ENCODE measurements at places on chromosomes 2 and 18. TPM values are rescaled to one million over a fixed set of nuclear protein-coding genes. Genes with fewer than 3 reads are reported as not detected.
A peak's percentile ranks its signal among the peaks of the same experiment; 100 is the strongest.

Gene TUBA4B
- total RNA-seq = not detected

Gene CNGA3
- not detected for total RNA-seq

Gene TRABD2A
- 3.1 TPM for total RNA-seq

Gene SLC19A3
- 0.03 TPM for total RNA-seq

Gene FRZB
- 0.21 TPM for total RNA-seq

Gene MRO
- total RNA-seq = not detected

Gene CFAP210
- total RNA-seq = not detected

Gene SP100
- 28.4 TPM for total RNA-seq

Gene ZNF385B
- total RNA-seq = not detected

Gene NYAP2
- total RNA-seq = 0.05 TPM

Gene GAL3ST2
- total RNA-seq = not detected

DNA sequence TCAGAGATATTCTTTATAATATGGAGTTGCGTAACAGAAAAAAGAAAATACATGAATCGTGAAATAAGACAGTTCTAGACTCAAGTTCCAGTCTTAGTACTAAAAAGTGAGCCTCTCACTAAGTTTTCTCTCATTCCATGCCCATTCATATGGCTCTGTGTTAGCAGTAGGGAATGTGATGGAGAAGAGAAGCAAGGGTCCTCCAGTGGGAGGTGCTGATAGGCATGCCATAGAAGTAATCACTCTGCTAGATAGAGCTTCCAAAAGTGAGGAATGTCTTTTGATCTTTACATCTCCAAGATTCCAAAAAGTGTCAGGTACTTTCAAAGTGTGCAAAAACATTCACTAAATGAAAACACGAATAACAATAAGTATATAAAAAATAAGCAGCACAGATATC is 678.4 kb downstream of the DCDC2C start:
- no peak for DNase-seq

- DNase-seq = no peak
Measured at GRCh38 chr2:219868635-219869034, 241.2 kb downstream of the SLC4A3 start.

DNA sequence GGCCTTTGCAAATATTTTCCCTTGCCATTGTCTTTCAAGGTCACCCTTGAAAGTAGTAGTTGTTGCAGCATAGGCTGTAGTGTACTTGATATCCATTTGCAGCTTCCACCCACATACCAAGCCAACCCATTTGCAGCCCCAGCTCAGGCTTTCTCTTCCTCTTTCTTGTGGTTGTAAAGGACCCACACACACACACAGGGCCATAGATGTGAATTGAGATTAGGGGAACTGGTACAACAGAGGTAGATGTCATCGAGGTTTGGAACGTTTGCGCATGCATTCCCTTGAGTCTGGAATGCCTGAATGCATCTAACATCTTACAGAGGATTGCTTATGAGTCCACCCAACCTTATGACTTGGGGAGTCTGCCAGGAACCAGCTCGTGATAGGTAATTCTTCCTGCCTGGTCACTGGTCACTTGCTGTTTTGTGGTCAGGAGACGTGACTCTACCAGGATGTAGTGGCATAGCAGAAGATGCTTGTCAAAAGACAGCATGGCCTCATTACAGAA is 91.9 kb downstream of the MRPS9 start:
- no peak for DNase-seq

DNA sequence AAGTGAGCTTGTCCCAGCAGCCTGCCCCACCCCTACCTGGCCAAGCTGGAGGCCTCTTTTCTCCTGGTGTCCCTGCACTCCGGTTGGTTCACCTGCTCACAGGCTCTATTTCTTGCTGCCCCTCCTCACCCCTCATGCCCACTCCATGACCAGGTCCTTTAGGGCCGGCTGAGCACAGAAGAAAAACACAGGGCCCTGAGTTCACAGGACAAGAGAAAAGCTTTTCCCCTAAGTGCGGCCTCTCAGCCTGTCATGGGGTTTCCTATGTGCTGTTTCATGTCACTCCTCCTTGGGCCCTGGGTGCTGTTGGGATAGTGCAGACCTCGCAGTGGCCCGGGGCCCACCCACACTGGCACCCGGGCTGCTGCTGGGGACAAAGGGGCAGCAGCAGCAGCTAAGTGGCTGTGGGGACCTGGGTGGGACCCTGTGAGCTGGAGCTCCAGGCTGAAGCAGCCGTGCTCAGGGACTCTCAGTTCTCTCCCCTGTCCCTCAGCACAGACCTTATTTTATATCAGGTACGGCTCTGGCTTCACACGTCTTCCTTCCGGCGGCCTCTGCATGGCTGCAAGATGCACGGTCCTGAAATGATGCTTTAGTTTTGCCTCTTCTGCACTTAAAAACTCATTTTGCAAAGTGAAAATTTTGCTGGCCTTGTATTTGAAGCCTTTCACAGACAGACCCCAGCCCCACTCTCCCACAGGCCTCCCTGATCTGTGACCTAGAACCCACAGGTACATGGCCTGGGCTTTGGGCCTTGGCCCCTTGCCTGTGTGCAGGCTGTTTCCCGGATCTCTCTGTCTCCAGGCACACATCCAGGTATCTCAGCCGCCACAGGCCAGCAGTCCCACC is 71.8 kb downstream of the SH3RF3 start:
- no peak for DNase-seq

DNA sequence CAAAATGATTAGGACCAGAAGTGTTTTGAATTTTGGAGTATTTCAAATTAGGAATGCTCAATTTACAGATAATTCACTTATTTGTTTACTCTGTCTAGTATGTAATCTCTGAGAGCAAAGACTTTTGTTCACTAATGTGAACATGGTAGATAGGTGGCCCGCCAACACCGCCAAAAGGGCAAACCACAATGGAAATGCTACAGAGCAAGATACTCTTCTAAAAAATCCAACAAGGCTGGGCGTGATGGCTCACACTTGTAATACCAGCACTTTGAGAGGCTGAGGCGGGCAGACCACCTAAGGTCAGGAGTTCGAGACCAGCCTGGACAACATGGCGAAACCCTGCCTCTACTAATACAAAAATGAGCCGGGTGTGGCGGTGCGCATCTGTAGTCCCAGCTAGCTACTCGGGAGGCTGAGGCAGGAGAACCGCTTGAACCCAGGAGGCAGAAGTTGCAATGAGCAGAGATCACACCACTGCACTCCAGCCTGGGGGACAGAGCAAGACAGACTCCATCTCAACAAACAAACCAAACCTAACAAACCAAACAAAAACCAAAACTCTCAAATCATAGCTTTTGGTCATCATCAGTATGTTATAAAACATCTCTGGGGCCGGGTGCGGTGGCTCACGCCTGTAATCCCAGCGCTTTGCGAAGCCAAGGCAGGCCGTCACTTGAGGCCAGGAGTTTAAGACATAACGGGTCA is 2.4 kb downstream of the CCT4 start:
- DNase-seq = no peak

DNA sequence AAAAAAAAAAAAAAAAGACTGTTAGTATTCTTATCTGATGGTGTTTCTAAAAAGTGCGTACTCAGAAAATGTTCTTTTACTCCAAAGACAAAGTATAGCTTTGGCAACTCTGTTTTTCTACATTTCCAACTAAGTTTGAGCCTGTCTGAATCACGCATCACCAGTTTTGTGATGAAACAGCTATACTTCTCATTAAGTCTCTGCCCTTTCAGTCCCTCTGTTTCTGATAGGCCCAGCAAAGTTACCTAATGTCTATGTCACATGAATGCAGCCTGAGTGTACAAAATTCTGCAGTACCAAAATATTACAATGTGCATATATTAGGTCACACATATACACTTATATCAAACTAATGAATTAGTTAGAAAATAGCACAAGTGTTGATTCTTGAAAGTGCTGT is 22.4 kb downstream of the TWSG1 start:
- DNase-seq = no peak

GRCh38 chr2:65845442-65846182 is 413.2 kb upstream of the SPRED2 start:
- DNase-seq = no peak

GRCh38 chr2:187232749-187233148 is 215.3 kb downstream of the CALCRL start:
- no peak for DNase-seq

DNA sequence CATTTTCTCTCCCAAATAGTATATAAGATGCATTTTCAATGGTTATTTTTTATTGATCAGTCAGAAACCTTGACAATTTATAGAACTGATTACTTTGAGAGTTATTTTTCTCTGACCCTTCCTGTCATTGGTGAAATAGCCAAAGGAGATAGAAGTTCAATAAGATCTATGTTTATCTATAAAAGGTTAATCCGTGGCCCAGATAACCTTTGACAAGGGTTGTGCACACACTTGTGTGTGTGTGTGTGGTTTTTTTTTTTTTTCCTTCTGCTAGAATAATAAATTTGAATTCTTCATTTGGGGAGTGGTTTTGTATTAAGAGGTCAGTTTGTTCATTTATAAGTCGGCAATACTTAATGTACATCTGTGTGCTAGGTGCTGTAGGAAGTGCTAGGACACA is 160.0 kb downstream of the MGAT5 start:
- DNase-seq = no peak

DNA sequence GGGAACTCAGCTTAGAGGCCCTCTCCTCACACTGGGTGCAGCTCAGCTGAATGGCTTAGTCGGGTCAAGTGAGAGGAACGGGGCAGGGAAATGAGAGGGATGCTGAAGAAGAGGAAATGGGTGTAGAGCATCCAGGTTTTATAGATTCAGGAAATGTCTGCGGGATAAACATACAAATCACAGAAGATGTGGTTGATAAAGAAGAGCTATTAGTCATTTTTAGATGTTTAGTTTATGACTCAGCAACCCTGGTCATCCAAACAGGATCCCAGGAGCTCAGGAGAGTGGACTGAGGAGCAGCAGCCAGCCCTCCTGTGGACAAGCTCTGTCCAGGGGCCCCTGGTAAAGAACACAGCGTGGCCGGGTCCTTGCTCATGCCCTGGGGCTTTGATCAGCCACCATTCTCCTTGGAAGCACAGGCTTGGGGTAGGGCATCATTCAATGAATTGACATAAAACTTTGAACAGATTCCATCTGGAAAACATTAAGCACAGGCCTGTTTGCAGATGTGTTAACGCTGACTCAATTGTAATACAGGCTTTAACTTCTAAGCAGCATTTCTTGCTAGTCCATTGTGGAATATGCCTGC is 83.0 kb downstream of the NPAS2 start:
- DNase-seq = peak; percentile 79

GRCh38 chr18:70322928-70323327 is 34.1 kb downstream of the SOCS6 start:
- DNase-seq = no peak

GRCh38 chr2:237863689-237864443 is 4.4 kb downstream of the RAMP1 start:
- DNase-seq = no peak

- DNase-seq = no peak
Measured at GRCh38 chr2:128651000-128651399, 332.3 kb upstream of the HS6ST1 start.

DNA sequence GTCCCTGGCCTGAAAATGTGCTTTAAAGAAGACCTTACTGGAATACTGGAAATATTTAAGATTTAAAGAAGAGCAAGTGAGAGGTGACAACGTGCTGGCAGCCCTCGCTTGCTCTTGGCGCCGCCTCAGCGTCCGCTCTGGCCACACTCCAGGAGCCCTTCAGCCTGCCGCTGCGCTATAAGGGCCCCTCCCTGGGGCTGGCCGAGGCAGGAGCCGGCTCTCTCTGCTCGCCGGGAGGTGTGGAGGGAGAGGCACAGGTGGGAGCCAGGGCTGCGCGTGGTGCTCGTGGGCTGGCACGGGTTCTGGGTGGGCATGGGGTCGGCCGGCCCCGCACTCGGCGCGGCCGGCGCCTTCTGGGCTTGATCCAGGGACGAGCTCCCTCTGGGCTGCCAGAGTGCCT is 2.9 kb upstream of the COQ10B start:
- DNase-seq = no peak

GRCh38 chr18:60082790-60083189 is 183.0 kb downstream of the PMAIP1 start:
- DNase-seq = no peak

- no peak for DNase-seq
Measured at GRCh38 chr2:112800881-112801583, 16.7 kb upstream of the IL1A start.

DNA sequence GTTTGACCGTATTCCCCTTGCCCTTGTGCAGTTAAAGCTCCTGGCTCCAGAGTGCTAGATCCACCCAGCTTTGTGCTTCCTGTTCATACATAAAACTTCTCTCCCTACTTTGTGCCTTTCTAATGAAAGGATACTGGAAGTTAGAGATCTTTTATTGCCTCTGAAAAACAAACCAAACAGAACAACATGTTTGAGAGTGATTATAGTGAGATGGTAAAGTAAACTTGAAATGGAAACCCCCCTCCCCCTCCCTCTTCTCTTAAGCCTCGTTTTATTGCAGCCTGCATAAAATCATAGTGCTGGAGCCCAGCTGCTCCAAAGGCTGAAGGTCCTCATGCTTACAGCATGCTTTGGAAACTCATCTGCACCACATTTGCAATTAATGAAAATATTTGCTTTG is 125.1 kb downstream of the TANC1 start:
- peak; percentile 60 for DNase-seq

- no peak for DNase-seq
Measured at GRCh38 chr2:13768274-13768673, 864.2 kb upstream of the LRATD1 start.

DNA sequence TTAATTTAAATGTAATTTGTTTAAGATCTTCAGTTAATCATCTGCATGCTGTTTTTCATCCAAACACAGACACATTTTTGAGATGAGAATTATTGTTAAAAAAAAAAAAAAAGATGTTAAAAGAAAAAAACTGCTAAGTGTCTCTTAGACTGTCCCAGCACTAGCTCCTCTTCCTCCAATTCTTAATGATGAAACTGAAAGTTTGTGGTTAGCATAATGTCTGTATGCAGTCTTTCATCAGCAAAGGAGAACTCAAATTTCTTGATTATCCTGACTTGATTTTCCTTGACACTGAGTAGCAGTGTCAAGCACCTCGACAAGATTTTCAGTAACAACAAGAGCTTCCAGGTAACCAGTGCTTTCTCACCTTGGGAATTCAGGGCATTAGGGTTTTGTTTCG is 274.4 kb downstream of the LRRTM1 start:
- DNase-seq = no peak

DNA sequence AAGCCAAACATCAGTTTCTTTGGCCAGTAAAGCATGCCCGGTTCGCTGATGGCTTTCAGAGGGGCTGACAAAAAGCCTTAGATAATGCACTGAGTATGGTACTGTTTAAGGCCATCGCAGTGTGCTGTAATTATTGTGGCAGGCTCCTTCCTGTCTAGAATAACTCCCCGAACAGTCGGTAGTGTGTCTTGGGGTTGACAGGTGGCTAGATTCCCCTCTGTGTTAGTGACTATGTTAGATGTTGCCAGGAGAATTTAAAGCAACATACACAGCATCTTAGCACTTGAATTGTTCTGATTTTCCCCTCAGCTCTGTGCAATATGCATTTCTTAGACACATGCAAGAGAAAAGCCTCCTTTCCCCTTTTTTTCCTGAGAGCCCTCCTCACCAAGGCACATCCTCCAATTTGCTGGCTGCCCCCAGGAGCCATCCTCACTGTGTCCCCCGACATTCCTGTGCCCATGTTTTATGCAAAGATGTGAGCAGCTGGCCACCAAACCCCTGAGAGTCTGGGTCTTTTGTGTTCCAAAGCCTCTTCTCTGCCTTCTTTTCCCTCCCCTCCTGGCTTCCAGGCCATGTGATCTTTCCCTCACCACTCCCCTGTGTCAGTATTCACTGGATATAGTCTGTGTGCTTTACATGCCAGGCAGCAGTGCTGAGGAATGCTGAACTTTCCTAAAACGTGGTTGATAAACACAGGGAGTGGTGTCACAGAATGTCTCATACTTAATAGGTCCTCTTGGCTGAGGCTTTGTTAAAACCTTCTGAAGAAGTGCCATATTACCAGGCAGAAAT is 331.5 kb downstream of the HRH4 start:
- DNase-seq = no peak

Measured in HT-29 (cell line).